ENCODE measurements at places on chromosomes 16 and 17. TPM values are rescaled to one million over a fixed set of nuclear protein-coding genes. Genes with fewer than 3 reads are reported as not detected.

- no peaks in the 10 kb centered on the region for H3K27me3 ChIP-seq
- no peak for DNase-seq
- H3K4me1 ChIP-seq = no peaks in the 10 kb centered on the region
Measured at GRCh38 chr16:10386517-10387100, 748 bp downstream of the ATF7IP2 start.

GRCh38 chr17:66830451-66830850 is 4.5 kb upstream of the CACNG5 start:
- H3K27me3 ChIP-seq = peaks cover 4% of the 10 kb centered on the region
- no peaks in the 10 kb centered on the region for H3K36me3 ChIP-seq
- no peak overlapping the region for H3K27ac ChIP-seq
- H3K4me1 ChIP-seq = no peaks in the 10 kb centered on the region

- no peak overlapping the region for H3K4me3 ChIP-seq
- DNase-seq = peak; percentile 92
- H3K27ac ChIP-seq = no peak overlapping the region
- H3K36me3 ChIP-seq = no peaks in the 10 kb centered on the region
Measured at GRCh38 chr17:42548070-42548837, 4.5 kb upstream of the HSD17B1 start.

DNA sequence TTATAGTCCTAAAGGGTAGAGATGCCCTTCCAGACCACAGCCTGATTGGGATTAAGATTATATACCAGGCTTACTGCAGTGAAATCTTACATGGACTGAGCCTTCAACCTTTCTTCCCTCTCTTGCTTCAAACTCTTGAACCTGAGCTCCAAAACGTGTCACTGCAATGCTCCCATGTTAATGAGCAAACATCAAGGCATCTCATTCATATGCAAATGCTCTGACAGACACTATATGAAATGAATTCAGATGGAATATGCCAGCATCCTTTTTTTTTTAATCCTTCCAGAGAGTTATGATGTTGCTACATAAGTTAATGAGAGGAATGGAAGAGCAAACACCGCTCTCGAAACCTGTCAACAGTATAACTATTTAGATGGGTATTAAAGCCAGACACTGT is 611.9 kb upstream of the CDH11 start:
- no peaks in the 10 kb centered on the region for H3K36me3 ChIP-seq
- DNase-seq = no peak
- H3K4me3 ChIP-seq = no peak overlapping the region
- no peaks in the 10 kb centered on the region for H3K4me1 ChIP-seq
- H3K27ac ChIP-seq = no peak overlapping the region

DNA sequence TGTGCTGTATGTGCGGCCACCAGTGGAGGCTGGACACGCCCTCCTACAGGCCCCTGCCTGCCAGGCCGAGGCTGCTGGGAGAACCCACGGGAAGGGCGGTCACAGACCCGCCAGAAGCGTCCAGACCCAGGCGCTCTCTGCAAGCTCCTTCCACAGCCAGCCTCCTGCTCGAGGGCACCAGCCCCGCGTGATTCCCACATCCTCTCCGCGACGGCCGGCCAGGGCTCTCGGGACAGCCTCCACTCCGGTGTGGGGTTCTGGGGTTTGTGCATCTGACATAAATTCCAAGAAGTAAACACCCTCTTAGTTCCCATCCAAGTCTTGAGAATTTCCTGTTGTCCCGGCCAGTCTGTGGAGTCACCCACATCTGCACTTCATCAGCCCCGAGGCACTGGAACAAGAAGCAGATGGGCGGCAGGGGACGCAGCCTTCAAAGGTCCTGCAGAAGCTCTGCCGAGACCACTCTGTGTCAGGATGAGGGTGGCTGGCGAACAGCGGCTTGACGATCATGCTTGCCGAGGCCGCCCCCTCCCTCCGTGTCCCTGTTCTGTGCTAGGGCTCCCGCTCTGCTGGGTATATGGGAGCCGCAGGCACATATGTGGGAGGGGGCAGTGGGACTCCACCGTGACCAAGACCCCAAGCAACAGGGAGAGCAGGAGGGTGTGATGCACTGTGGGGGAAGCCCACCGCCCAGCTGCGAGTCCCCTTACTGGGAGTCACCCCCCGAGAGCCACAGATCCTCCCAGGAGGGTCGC is 2.4 kb upstream of the TMEM204 start:
- H3K4me3 ChIP-seq = no peak overlapping the region
- H3K27me3 ChIP-seq = no peaks in the 10 kb centered on the region
- H3K4me1 ChIP-seq = no peaks in the 10 kb centered on the region

- no peak for DNase-seq
- no peak overlapping the region for H3K4me3 ChIP-seq
- H3K36me3 ChIP-seq = no peaks in the 10 kb centered on the region
- H3K4me1 ChIP-seq = no peaks in the 10 kb centered on the region
- H3K27me3 ChIP-seq = no peaks in the 10 kb centered on the region
- no peak overlapping the region for H3K27ac ChIP-seq
Measured at GRCh38 chr17:16925461-16926060, 46.4 kb downstream of the TNFRSF13B start.

DNA sequence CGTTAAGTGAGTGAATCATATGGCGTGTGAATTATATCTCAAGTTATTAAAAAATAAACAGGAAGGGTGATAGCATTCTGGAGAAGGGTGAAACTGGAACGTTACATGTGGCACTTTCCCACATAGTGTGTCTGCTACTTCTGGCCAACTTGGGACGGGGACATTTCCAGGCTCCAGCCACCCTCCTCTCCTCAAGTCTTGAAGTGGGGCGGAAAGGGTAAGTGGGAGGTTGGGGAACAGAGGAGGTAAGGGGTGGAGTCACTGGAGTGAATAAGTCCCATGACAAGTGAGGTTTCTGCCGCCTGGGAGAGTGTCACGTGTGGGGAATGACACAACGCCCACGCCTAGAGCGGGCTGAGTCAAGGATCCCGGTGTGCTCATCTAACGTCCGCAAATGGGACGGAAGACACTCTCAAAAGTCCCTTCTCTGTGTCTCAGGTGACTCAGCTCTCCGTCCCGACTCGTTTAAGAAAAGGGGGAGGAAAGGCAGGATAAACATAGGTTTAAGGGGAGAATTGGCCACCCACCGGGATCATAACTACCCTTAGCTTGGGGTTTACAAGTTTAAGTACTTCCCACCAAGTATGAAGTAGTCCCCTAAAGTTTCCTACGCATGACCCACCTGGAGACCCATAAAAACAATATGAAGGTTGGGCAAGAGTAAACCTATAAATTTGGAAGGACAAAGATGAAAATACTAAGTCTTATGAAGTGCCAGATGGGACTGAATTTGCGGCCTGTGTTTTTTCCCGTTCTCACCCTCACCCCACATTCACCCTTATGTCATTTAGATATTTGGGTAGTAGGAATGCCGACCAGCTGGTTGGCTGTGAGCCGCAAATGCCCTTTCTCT is 1.2 kb upstream of the SPAG9 start:
- H3K27me3 ChIP-seq = no peaks in the 10 kb centered on the region
- no peaks in the 10 kb centered on the region for H3K36me3 ChIP-seq
- peak overlapping the region; percentile 70 for H3K4me3 ChIP-seq

GRCh38 chr17:16314189-16314588 is 39.1 kb downstream of the CENPV start:
- H3K36me3 ChIP-seq = peaks cover 2% of the 10 kb centered on the region
- H3K4me1 ChIP-seq = peaks cover 2% of the 10 kb centered on the region
- no peak overlapping the region for H3K27ac ChIP-seq
- no peak for DNase-seq
- no peaks in the 10 kb centered on the region for H3K27me3 ChIP-seq

MEIOB gene
- 0.16 TPM for total RNA-seq

DNA sequence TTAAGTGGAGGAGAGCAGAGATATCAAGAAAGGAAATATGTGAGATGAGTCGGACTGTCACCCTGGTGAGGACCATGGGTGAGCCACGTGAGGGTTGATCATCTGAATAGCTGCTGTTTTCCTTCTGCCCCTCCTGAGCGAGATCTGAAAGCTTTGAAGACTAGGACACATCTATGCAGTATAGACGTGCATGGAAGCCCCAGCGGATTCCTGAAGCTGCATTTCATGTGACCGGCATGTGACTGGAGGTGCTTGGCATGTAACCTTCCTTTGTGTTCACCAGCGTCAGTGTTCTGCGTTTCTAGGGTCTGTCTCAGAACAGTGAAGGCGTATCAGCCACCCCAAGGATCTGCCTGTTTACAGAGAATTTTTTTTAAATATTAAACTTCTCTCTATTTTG is 75.1 kb downstream of the MSI2 start:
- H3K27me3 ChIP-seq = no peaks in the 10 kb centered on the region
- H3K4me3 ChIP-seq = no peak overlapping the region
- DNase-seq = no peak
- H3K27ac ChIP-seq = peak overlapping the region; percentile 18
- H3K36me3 ChIP-seq = no peaks in the 10 kb centered on the region
- H3K4me1 ChIP-seq = peaks cover 15% of the 10 kb centered on the region

DNA sequence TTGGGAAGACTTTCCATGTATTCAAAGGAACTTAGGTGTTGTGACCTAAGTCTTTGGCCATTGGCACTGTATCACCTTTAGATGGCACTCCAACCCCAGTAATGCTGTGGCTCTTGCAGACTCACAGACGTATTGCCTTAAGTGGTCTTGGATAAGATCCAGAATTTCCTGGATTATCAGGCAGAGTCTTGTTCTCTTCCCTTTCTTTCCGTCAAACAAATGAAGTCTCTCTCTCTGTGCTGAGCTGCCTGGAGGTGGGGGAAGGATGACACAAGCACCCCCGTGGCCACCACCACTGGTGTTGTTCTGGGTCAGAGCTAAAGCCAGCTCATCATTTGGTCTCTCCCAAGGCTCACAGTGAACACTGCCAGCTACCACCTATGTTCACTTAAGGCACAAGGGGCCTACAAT is 789.9 kb upstream of the KIF2B start:
- H3K4me1 ChIP-seq = no peaks in the 10 kb centered on the region
- H3K27ac ChIP-seq = no peak overlapping the region
- H3K27me3 ChIP-seq = no peaks in the 10 kb centered on the region
- no peak for DNase-seq
- H3K36me3 ChIP-seq = no peaks in the 10 kb centered on the region

GRCh38 chr16:68889508-68890150 is 46.3 kb downstream of the TANGO6 start:
- H3K4me3 ChIP-seq = no peak overlapping the region
- H3K27me3 ChIP-seq = no peaks in the 10 kb centered on the region
- no peak for DNase-seq
- no peak overlapping the region for H3K27ac ChIP-seq
- H3K36me3 ChIP-seq = no peaks in the 10 kb centered on the region
- H3K4me1 ChIP-seq = no peaks in the 10 kb centered on the region

DNA sequence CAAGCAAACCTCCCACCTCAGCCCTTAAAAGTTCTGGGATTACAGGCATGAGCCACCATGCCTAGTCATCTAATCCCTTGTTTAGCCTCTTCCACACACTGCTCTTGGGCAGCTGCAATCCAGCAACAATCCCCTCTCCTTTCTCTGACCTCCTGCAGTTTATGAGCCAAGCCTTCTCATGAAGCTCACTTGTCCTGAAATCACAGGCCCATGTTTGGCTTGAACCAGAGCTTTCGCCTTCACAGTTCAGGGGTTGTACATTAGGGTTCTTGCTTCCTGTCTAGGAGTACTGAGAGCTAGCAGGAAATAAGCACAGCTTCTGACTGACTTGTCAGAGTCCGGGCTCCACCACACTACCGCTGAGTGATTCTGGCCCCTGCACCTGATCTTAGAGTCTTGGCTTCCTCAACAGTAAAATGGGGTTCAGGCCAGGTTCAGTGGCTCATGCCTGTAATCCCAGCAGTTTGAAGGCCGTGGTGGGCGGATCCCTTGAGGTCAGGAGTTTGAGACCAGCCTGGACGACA is 16.3 kb downstream of the ERAL1 start:
- no peaks in the 10 kb centered on the region for H3K4me1 ChIP-seq
- no peaks in the 10 kb centered on the region for H3K27me3 ChIP-seq
- no peaks in the 10 kb centered on the region for H3K36me3 ChIP-seq
- DNase-seq = no peak

MT1M gene
- total RNA-seq = 27.9 TPM

CBLN1 gene
- total RNA-seq = 0.25 TPM

PHF12 gene
- 50.4 TPM for total RNA-seq

DNA sequence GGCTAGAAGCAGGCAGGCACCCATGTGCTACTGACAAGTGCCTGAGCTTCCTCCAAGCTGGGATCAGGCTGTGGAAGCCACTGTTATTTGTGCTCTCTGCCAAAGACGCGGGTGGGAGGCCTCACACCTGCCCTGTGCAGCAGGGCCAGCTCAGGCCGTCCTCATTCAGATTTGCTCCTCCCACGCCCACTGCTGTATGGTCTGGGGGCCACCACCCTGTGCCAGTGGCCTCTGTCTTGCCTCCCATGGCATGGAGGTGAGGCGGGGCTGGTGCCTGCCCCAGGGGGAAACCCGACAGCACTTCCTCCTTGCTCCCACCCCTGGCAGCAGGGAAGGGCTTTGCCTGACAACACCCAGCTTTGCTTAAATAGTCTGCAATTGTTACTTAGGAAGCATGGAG is 356.5 kb upstream of the CDH8 start:
- H3K27me3 ChIP-seq = no peaks in the 10 kb centered on the region
- no peaks in the 10 kb centered on the region for H3K4me1 ChIP-seq
- H3K4me3 ChIP-seq = no peak overlapping the region
- H3K36me3 ChIP-seq = no peaks in the 10 kb centered on the region
- no peak for DNase-seq

DNA sequence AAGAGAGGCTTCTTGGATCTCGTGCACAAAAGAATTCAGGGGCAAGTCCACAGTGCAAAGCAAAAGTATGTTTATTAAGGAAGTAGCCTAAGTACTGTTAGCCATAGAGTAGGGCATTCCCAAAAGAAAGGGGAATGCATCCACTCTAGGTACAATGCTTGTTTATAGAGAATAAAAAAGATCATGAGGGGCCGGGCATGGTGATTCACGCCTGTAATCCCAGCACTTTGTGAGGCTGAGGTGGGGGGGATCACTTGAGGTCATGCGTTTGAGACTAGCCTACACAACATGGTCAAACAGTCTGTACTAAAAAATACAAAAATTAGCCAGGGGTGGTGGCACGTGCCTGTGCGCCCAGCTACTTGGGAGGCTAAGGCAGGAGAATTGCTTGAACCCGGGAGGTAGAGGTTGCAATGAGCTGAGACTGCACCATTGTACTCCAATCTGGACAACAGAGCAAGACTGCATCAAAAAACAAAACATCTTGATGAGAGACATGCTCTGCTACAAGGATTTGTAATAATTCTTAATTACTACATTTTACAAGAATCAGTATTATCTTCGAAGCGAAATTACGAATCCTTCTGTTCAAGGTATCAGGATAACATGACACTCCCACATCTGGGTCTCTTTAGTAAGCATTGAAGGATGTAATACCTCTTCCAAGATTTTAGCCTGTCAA is 191.6 kb downstream of the CPPED1 start:
- DNase-seq = no peak
- no peak overlapping the region for H3K4me3 ChIP-seq
- peak overlapping the region; percentile 86 for H3K27ac ChIP-seq
- peaks cover 22% of the 10 kb centered on the region for H3K4me1 ChIP-seq

CNTNAP4 gene
- not detected for total RNA-seq

GRCh38 chr16:68790944-68791343 is 52.4 kb upstream of the TANGO6 start:
- no peak for DNase-seq
- no peaks in the 10 kb centered on the region for H3K36me3 ChIP-seq
- no peak overlapping the region for H3K27ac ChIP-seq

GRCh38 chr16:67341250-67341649 is 14.6 kb downstream of the LRRC36 start:
- no peak overlapping the region for H3K27ac ChIP-seq
- no peaks in the 10 kb centered on the region for H3K27me3 ChIP-seq
- no peak for DNase-seq
- H3K4me1 ChIP-seq = no peaks in the 10 kb centered on the region
- no peak overlapping the region for H3K4me3 ChIP-seq
